Hematopoietic multipotent progenitor cell treated with erythropoietin and hydrocortisone succinate and interleukin-3 and kit ligand, for 6 days (in vitro differentiated cells): ENCODE measurements at places on chromosomes 12 and 14.

- no peak for DNase-seq
Observed at GRCh38 chr12:52542157-52542556, 10.8 kb downstream of the KRT71 start.

DNA sequence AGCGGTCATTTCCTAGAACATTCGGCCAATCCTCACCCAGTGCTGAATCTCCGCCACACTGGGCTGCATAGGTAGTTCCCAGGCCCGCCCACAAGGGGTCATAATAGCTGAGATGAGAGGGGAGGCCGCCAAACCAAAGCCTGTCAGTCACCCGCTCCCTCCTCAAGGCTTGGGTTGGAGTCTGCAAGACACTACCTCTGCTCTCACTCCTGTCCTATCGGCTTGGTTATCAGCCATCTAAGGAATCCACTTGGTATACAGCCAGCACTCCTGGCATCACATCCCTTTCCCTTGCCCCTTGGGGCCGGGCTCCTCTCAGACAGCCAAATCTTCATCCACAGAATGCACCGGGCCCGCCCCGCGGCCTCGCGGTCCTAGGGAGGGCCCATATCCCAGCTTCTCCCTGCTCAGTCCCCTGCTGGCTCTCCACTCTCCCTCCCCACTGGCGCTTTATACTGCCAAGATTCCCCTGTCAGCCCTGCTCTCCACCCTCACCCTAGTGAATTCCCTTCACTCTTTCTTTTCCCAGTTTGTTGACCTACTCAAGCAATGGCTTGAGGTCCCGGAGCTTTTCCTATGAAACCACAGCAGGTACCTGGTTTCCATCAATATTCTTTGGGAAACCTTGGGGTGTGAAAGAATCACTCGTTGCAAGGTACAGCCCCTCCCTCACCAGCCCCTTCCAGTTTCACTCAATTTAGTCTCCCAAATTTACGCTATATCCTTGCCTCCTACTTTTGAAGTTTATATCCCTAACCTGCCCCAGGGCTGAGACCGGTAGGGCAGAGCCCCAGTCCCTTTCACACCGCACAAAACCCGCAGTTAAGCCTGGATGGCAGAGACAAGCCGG is 1.4 kb downstream of the IFFO1 start:
- DNase-seq, result peak; percentile 94

GRCh38 chr12:89364058-89364457 is 11.8 kb upstream of the DUSP6 start:
- DNase-seq, result no peak

GRCh38 chr14:49853572-49854375 is 1.2 kb upstream of the NEMF start:
- DNase-seq, result peak; percentile 92

GRCh38 chr12:123715195-123715594 is 3.0 kb downstream of the ATP6V0A2 start:
- no peak for DNase-seq

DNA sequence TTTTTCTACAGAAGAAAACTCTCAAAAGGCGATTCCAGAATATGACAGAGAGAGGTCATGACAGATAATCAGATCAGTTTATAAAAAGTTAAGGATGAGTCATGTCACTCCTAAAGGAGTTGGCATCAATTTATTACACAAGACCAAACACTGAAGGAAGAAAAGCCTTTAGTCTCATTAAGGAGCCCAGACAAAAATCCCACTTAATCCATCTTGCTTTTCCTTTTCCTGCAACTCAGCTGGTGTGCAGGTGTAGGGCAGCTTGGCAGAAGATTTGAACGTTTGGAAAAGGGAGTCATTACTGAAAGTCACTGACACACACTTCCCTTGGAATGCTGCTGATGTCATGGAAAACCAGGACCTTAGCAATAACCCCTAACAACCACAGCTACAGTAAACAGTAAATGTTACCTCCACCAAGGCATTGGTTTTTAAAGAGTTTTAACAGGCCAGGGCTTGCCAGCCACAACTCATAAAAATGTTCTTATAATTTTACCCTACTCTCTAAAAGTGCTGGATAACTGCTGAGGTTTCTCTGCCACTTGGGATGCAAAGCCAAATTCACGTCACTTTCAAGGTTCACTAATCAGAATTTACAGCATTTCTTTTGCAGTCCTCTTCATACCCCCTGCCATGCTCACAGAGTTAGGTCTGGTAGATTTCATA is 320.6 kb downstream of the RAD51B start:
- DNase-seq, result no peak

DNA sequence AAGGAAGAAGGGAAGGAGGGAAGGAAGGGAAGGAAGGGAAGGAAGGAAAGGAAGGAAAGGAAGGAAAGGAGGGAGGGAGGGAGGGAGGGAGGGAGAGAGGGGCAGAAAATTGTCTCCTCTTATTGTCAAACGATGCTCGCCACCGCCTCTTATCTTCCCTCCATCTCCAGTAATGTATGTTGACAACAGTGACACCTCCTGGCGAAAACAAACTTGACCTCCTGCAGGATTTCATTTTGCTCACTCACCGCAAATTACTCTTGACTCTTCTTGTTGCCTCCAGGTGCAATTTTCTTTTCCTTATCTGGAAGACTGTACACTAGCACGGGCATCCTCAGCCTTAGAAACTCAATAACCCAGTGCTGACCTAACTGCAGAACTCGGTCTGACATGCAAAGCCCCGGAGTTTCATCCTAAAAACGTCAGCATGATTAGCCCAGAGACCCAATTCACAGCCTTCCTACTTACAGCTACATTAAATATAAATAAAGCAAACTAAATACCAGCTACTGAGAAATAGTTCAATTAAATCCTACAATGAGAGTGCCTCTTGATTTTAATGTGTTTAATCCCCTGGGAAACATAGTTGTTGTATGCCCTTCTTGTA is 512.4 kb upstream of the TMPO start:
- peak; percentile 75 for DNase-seq

DNA sequence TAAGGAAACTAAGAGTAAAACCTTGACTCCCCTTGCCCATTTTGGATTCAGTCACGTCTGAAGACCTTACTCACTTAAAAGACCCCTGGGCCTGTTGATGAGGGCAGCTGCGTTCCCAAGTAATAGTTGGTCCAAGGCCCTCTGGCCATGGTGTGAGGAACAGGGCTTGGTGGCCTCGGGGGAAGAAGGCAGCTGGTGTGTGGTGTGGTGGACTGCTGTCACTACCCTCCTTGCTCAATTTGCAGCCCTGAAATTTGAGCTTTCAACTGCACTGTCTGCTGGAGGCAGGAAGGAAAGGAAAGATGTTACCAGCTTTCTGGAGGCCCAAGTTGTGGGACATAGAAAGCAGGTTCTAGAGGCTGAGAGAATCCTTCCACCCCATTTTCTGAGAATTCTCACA is 128.2 kb downstream of the SLC38A6 start:
- no peak for DNase-seq

- DNase-seq, result no peak
Observed at GRCh38 chr14:105993814-105994213, 467.4 kb downstream of the TMEM121 start.

DNA sequence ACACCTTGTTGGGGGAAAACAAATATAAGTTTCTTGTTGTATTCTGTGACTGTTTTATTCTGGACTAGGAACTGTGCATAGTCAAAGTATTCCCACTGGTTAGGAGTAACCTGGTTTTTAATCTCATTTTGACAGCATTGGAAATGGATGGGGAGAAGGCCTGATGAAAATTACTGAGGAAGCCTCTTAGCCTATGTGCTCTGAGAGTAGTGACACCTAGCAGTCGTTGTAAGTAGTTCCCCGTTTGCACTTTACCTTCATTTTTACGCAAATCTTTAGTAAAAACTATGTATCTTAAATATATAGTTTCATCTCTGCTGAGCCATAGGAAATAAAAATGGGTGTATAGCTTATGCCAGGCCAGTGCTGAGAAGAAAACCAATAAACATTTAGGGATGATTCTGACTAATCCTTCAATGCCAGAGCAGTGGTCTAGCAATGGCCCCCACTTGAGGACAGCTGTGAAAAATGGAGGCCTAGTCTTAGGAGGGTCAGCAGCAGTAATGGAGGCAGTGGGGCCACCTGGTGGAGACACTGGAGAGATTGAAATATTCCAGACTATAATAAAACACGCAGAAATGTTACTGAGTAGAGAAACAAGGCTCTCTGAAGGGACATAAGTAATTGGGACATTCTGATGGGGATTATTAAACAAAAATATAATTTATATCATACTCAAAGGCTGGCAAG is 133.2 kb upstream of the NOVA1 start:
- DNase-seq, result peak; percentile 31

DNA sequence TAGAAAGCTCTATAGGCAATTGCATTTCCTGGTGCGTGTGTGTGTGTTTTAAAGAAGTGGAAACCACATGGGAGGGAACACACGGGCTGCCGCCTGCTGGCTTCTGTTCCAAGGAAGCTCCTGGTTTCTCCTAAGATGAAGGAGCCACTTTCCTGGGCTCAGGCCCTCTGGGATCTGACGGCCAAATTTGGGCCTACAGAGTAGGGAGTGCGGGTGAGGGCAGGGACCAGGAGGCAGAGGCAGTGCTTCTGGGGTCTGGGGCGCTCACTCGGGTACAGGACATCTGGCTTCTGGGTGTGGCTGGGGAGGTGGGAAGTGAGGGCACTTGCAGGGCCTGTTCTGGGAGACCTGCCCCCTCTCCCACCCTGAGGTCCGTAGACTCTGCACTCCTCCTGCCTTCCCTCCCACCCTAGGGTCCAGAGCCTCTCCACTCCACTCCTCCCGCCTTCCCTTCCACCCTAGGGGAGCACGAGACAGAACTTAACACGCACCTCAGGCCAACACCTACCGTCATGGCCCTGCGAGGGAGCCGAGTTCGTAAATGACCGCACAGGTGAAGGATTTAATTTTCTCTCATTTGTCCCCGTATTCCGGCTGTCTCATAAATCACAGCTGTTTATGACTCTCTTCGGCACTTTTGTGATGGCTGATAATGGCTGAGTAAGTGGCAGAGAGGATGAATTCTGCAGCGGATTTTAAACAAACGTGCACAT is 127.7 kb downstream of the KIF26A start:
- DNase-seq, result no peak
